Uterus (tissue), 4 donors: ENCODE measurements at places on chromosomes 5 and 9. TPM values are rescaled to one million over a fixed set of nuclear protein-coding genes. Genes with fewer than 3 reads are reported as not detected.

The IFNA13 gene
- not detected for total RNA-seq

The VCP gene
- 252 TPM for total RNA-seq

The GLRA1 gene
- not detected for total RNA-seq

The OTULINL gene
- 1.0 TPM for total RNA-seq

The SPINK14 gene
- not detected for total RNA-seq

The OR1J2 gene
- total RNA-seq, result not detected

- DNase-seq, result no peak
Observed at GRCh38 chr9:125477089-125477544, 215.5 kb downstream of the GAPVD1 start.

- DNase-seq, result no peak
Observed at GRCh38 chr5:144189800-144190429, 19.2 kb downstream of the KCTD16 start.

DNA sequence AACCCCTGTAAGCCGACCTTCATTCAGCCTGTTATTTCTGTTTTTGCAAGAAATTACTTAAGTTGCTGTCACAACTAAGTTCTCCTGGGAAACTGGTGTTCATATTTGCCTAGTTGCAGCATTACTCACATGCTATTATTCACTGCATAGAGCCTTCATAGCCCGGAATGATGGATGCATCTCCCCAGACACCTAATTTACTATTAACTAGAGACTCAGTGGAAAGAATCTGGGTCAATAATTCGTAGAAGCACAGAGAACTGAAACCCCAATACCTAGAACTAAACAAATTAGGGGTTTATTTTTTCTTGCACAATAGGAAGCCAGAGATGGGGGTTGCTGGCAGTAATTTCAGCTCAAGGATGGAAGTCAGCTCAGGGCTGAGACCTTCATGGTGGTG lies 45.7 kb upstream of the FAM170A start:
- DNase-seq, result no peak

- no peak for DNase-seq
Observed at GRCh38 chr5:642481-642880, 30.3 kb downstream of the CEP72 start.

DNA sequence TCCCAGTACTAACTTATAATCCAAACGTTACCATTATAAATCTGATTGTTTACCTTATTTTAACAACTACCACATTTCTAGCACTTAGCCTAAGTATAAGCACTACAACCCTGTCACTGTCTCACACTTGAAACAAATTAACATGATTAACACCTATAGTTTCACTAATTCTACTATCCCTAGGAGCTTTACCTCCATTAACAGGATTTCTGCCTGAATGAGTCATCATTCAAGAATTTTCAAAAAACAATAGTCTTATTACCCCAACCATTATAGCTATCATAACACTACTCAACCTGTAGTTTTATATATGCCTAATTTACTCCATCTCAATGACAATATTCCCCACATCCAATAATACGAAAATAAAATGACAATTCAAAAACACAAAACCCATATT lies 89.6 kb downstream of the INSL6 start:
- no peak for DNase-seq

DNA sequence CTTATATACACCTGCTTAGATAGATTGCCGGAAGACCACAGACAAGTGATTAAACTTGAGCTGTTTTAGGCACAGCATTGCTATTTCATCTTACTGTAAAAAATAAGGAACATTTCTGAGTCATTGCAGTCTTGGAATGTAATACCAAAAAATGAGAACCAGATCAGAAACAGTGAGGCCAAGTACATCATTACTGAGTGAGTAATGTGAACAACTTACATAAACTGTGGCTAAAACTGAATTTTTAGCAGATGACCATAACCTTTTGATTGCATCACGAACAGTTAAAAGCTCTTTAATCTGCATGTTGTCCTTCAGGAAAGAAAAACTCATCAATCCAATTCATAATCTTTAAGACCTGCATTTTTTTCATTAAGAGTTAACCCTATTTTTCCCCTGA lies 157.1 kb upstream of the FGF10 start:
- no peak for DNase-seq

DNA sequence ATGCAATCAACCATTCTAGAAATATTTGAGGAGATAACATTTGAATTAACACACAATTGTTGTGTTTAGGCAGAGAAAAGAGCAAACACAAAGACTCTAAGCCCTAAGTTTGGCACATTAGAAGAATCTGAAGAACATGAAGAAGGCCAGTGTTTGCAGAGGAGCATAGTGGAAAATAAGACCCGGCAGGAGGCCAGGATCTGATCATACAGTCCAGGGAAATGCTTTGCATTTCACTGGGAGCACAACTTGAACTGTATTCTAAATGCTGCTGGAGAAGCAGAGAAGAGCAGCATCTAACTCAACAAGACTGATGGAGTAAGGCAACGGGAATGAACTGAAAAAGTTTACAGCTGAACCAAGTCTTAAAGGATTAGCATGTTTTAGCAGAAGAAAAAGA lies 463.4 kb downstream of the ZNF608 start:
- no peak for DNase-seq
